ENCODE measurements at places on chromosomes 4 and X. TPM values are rescaled to one million over a fixed set of nuclear protein-coding genes. Genes with fewer than 3 reads are reported as not detected.

The HTT-AS gene
- not detected for total RNA-seq

The RNF212 gene
- total RNA-seq, result 1.2 TPM

The ZDHHC15 gene
- total RNA-seq, result not detected

The JADE1 gene
- 17.1 TPM for total RNA-seq

The ETDA gene
- total RNA-seq, result not detected

The ATP8A1 gene
- 0.05 TPM for total RNA-seq

The GABRA4 gene
- not detected for total RNA-seq

The GAGE12F gene
- total RNA-seq, result not detected

The CHST7 gene
- total RNA-seq, result 10.5 TPM

The MID2 gene
- 8.1 TPM for total RNA-seq

The ITIH6 gene
- not detected for total RNA-seq

The NKX1-1 gene
- not detected for total RNA-seq

The PNMA5 gene
- total RNA-seq, result not detected

The RAB33A gene
- 0.28 TPM for total RNA-seq

The PLP1 gene
- total RNA-seq, result not detected

The CCKAR gene
- total RNA-seq, result not detected

The DSPP gene
- not detected for total RNA-seq

The USP26 gene
- total RNA-seq, result not detected

The PARM1 gene
- 0.62 TPM for total RNA-seq

The MPC1L gene
- total RNA-seq, result not detected

The PDCL2 gene
- not detected for total RNA-seq

The F9 gene
- total RNA-seq, result not detected

The NPY2R gene
- not detected for total RNA-seq

The MID1IP1 gene
- 36.7 TPM for total RNA-seq

The NPNT gene
- 0.14 TPM for total RNA-seq

The MAGEB10 gene
- total RNA-seq, result not detected

The TCEAL9 gene
- 93.1 TPM for total RNA-seq

The MTTP gene
- not detected for total RNA-seq

The ABLIM2 gene
- 0.38 TPM for total RNA-seq

The LANCL3 gene
- not detected for total RNA-seq

The DCAF8L2 gene
- not detected for total RNA-seq

The DGKK gene
- total RNA-seq, result not detected

The SLC7A11 gene
- total RNA-seq, result 33.3 TPM

The KLF8 gene
- not detected for total RNA-seq

The CT45A5 gene
- 0.05 TPM for total RNA-seq

The MAGEE1 gene
- total RNA-seq, result 4.8 TPM

The BEND4 gene
- not detected for total RNA-seq

The OPRPN gene
- total RNA-seq, result not detected

The VSIG1 gene
- 0.47 TPM for total RNA-seq

The COL25A1 gene
- not detected for total RNA-seq

The CLTRN gene
- total RNA-seq, result 1.3 TPM

The MAGEA8 gene
- total RNA-seq, result not detected

The HPGDS gene
- total RNA-seq, result not detected

The CTAG2 gene
- not detected for total RNA-seq

The CDX4 gene
- total RNA-seq, result not detected

The VCX gene
- total RNA-seq, result not detected

The CLNK gene
- total RNA-seq, result not detected

The RNF175 gene
- total RNA-seq, result not detected

The SEPSECS gene
- 3.0 TPM for total RNA-seq

The NEXMIF gene
- not detected for total RNA-seq

The ASB12 gene
- total RNA-seq, result not detected
